ENCODE measurements at places on chromosomes 3 and 15.

- no peak for DNase-seq
These were observed 31.0 kb downstream of the TRPM7 start for GRCh38 chr15:50655555-50655954.

DNA sequence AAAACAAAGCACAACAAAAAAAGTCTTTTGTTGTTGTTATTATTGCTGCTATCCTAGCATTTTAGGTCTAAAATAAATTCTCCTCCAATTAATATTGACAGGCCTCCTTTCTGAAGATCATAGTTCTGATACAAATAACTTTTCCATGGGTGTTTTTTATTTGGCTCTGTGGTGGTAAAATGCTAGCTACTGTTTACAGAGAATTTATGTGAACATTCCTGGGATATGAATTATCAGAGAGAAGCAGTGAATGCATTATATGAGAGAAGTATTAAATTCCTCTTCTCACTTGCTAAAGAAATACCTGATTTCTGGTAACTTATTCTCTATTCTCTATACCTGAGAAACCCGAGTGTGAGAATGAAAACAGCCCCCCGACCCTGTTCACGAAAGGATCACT lies 57.5 kb upstream of the TMCO5A start:
- no peak for DNase-seq

DNA sequence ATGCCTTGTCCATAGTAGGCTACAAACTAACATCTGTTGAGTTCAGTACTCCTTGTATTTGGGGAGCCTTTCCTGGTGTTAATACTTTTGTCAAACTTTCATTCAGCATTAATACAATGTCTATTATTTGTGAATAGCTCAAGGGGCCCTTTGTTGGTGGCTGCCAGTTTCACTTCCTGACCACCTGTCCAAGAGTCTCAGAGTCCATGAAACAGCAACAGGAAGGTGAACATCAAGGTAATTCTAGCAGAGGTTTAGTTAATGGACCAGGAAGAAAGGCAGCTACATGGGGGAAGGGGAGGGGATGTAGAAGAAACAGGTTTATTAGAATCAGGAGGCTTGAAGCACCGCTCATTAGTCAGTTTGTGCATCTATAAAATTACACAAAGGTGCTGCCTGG lies 386.9 kb downstream of the PDCD6IP start:
- no peak for DNase-seq

- DNase-seq: no peak
These were observed 27.8 kb downstream of the FAM43A start for GRCh38 chr3:194713299-194714136.

- DNase-seq: no peak
These were observed 48.1 kb downstream of the CALML4 start for GRCh38 chr15:68157074-68157473.

GRCh38 chr3:24242012-24242698 lies 252.5 kb downstream of the THRB start:
- no peak for DNase-seq

DNA sequence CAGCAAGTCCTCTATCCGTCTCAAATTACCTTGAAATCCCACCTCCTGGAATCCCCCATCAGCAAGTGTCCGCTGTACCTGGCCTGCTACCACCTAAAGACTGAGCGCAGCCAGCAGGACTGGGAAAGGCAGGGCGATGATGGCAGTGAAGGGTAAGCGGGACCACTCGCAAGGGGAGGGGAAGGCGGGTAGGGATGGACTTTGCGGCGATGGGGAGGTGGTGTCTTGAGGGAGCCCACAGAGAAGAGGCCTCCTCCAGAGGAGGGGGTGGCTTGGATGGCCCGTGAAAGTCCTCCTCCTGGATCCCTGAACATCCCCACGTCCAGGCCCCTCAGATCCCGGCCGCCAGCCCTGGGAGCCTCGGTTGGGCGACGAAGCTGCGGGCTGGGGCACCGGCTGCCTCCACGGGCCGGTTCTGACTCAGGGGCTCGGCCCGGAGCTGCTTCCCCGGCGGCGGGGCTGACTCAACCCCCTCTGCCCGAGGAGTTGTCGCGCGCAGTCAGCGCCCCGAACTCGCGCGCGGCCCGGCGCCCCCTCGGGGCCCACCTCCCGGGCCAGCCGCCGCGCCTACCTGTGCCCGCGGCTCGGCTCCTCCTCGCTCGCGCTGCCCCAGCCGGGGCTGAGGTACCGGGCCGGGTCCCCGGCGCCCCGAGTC lies 512 bp downstream of the LARP6 start:
- no peak for DNase-seq

DNA sequence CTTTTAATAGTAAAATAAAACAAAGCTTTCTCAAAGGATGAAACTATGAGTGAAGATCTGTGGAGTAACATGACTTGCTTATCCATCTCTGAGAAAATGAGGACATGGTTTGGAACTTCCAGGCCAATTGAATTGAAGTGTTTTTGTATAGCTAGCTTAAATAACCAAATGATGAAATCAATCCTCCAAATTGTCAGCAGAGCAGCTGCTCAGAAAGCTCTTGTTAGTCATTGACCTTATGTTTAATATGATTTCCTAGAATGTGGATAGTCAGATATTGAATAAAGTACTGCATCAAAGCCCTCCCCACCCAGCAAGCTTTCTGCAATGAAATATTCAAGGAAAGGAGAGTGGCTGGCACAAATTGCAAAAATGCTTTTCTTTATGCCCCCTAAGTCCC lies 437.2 kb downstream of the MFSD1 start:
- DNase-seq: no peak

Measured in stimulated activated CD4-positive, alpha-beta T cell treated with anti-CD3 and anti-CD28 coated beads, Interleukin-4, amount 100 ng/mL, for 24 hours (primary cell).